Astrocyte of the spinal cord (primary cell): ENCODE measurements at places on chromosomes 3 and 15.

DNA sequence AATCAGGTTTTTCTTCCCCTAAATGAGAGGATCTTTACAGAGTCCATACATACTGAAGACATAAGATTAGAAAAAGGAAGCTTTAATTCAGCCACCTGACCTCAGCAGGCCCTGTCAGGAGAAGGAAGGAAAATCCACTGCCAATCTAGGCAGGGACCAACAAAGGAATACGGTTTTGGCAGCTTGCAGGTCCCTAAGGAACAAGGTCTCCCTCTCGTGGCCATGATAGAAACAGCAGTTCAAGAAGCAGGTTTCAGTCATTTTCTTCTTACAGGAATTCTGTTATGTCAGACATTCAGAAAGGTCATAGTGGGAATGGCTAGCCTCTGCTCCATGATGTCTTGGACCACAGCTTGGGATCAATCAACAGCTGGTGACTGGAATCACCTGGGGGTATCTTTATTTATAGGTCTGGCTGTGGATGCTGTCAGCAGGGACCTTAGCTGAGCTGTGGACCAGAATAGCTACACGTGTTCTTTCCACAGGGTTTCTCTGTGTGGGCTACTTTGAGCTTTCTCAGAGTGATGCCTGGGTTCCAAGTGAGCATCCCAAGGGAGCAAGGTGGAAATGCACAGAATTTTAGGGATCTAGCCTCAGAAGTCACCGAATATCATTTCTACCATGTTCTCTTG, 9.4 kb upstream of the CMSS1 start:
- peak; percentile 83 for DNase-seq

DNA sequence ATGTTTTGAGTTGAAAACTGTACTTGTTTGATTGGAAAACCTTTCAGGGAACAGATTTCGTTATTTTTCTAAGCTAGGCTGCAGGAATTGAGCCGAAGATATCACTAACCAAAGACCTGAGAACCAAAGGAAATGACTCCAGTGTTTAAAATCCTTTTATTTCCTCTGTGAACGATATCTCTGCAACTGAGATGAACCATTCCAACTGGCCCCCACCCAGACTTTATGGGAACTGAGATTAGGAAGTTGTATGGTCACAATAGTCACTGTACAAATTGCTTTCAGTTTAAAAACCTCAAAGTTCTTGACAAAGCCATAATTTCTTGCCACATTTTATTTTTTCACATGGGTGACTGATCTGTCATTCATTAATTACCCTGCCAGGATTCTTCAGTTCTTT, 232.4 kb downstream of the RBMS3 start:
- DNase-seq, result peak; percentile 18

DNA sequence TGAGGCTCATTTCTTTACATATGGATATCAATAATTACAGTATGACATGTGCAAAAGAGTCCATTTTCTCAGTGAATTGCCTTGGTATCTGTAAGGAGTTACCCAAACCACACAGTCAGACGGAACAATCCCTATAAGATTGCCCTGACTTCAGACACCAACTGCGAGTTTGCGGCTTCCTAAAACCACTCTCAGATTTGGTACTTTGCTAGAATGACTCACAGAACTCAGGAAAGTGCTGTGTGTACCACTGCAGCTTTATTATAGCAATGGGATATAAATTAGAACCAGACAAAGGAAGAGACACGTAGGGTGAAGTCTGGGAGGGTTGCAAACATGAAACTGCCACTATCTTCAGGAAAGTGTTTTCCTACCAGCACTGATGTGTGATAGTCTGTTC, 45.8 kb upstream of the ATP13A3 start:
- peak; percentile 60 for DNase-seq

- no peak for DNase-seq
Measured at GRCh38 chr3:161342629-161343028, 28.7 kb downstream of the SPTSSB start.

- DNase-seq, result no peak
Measured at GRCh38 chr3:178480274-178480673, 56.0 kb upstream of the KCNMB2 start.

GRCh38 chr3:159069091-159069490, 267.2 kb downstream of the MFSD1 start:
- no peak for DNase-seq

DNA sequence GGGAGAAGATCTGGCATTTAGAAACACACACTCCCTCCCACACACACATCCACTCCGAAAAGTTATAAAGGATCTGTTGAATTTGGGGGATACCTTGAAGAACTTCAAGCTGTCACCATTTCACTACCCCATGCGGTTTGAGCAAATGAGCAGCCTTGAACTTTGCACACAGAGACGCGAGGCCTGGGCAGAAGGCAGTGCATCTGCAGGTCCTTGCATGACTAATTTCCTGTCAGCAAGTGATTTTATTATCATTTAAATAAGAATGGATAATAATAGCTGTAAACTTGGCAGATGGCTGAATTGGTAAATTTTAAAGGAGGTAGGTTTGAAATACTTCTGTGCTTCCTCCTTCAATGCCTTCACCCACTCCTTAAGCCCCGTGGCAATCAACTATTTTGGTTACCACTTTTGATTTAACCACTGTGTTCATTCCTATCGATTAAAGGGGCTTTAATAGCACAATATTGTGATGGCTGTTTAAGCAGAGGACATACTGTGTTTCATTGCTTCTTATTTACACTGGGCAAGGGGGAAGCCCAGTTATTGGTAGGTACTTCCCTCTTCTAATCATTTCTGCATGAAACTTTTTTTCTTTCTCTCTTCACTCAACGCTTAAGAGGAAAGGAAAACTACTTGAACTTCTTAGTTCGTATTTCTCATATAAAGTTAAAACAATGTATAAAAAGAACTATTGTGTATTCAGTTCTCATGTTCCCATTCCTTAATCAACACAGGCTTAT, 108.1 kb downstream of the ROBO2 start:
- peak; percentile 5 for DNase-seq

- no peak for DNase-seq
Measured at GRCh38 chr3:158700559-158700958, 28.1 kb upstream of the LXN start.

GRCh38 chr3:71907996-71908395, 123.0 kb upstream of the PROK2 start:
- DNase-seq, result no peak

DNA sequence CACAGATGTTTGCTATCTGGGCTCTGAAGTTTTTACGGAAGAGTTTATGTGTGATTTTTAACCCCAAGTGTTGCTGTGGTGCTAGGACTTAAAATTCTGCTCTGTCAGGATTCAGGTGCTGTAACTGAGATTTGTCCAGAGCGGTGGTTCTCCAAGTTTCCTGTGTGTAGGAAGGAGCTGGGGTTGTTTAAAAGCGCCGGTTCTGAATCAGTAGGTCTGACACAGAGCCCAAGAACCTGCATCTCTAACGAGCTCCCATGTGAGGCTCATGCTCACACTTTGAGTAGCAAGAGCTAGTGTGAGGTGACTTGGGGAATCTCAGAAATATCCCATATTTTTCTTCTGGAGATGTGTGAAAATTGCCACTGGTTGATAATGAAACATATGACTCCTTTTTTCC, 325.5 kb downstream of the SATB1 start:
- DNase-seq, result peak; percentile 18

- DNase-seq, result no peak
Measured at GRCh38 chr15:86355801-86356200, 276.1 kb downstream of the AGBL1 start.

- no peak for DNase-seq
Measured at GRCh38 chr3:161406594-161407555, 35.6 kb upstream of the SPTSSB start.

DNA sequence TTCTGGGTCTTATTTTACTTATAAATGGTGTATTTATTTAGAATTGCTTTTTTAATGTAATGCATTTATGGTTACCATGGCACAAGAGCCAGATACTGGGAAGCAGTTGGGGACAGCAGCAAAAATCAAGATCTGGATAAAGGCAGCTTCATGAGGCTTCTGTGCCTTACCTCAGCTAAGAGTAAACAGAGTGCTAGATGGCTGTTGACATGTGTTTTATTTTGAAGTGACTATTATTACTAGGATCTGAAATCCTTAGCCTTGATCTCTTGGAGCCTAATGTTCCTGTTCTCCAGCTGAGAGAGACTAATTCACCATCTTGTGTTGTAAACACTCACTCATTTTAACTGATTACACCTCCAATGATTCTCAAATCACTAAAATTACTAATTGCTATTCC, 317.8 kb downstream of the LPP start:
- no peak for DNase-seq

DNA sequence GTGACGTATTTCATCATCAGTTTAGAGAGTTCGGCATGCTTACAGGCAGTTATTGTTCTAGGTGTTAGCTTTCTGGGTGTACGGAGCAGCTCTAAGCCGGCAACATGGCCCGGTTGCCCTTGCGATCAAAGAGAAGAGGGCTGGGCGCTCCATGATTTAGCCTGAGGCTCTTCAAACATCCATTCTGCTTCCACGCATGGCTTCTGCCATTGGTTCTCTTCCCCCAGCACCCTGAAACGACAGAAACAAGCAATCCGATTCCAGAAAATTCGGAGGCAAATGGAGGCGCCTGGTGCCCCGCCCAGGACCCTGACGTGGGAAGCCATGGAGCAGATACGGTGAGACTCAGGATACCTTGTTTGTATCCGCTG, 574 bp downstream of the NGRN start:
- DNase-seq, result no peak

DNA sequence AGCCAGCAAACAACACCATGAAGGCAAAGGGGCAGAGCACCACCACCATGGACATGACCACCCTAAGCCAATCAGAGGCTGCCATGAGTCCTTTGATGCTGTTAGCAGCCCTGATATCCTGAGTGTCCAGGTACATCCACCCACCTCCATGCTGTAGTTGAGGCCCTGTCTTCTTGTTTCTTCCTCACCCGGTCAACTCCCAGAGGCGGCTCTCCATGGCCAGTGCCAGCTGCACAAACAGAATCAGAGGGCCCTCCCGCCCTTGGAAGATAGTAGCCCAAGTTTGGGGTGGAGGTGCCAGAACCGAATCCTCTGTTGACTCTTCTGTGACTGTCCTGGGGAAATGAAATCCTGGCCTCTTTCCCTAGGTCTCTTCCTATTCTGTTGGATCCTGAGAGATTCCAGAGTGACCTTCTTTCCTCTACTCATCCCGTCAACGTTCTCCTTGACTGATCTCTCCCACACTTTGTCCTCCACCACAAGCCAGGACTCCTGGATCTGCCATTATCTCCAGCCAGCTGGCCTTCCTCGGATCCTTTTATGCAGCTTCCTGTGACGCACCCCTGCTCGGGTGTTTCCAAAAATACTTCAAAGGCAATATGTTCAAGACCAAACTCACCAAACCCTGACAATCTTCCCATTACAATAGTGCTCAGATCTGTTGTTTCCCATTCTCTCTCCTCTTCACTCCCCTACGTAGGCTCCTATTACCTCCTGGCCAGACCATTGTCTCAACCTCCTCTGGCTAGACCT, 45.4 kb upstream of the DLG1 start:
- DNase-seq, result no peak

- DNase-seq, result no peak
Measured at GRCh38 chr3:53253707-53254508, 1.9 kb downstream of the TKT start.

DNA sequence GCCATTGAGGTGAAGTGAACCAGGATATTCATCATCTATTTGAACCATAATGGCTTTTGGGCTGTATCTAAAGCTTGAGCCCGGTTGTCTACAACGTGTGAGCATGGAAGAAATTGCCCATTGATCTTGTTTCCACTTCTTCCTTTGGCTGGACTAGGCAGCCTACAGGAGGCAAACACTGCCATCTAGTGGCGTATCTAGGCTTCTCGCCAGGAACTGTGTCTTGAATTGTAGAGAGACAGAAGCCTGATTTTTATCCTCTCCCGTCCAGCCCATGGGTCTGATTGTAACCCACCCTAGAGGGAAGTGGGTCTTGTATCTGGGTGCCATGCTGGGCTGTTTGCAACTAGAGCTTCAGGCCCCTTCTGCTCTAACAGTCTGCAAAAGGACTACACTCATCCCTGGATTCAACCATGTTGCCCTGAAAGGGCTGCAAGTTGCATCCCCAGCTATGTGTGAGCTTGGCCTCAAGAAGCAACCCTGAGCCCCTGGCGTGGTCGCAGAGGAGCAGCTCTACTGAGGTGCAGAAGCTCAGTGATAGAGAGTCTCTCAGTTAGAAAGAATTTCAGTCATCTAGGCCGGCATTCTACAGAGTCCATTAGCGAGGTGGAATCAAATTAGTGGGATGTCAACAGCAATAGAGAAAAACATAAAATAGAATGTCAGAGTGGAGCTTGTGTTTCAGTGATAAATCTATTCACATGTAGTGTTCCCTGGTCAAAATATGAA, 170.2 kb upstream of the UMPS start:
- DNase-seq, result peak; percentile 86

DNA sequence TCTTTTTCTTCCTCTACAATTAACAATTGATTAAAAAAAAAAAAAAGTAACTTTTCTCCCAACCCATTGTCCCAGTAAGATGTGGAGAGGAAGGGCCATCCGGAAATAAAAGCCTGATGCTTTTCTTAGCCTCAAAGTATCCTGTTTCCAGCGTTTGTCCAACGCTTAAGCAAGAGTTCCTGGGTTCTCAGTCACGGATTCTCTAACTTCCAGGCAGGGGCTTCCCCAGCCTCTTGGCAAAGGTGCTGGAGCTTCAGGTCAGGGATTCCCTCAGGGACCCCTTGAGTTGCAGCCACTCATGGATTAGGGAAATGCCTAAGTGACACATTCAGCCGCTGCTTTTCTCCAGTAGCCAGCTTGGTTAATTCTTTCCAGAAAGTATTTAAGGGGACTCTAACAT, 22.3 kb upstream of the C2CD4B start:
- DNase-seq, result no peak

DNA sequence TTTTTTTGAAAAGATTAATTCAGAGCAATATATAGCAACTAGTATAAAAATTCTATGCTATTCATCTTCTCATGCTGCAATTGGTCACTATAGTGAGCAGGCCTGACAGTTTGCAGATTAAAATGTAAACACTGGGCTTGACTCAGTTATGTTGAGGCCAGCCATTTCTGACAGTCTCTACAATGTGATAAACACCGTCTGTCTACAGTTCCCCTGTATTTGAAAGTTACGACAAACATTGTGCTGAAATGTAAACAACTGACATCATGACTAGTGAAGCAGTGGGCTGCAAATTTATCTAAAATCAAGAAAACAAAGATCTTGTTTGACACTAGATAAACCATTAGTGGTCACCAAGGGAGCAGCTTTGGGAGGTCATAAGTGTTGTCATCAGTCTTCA, 197.4 kb downstream of the ISL2 start:
- DNase-seq, result no peak

GRCh38 chr3:157913741-157914150, 192.5 kb downstream of the SHOX2 start:
- no peak for DNase-seq

- DNase-seq, result no peak
Measured at GRCh38 chr3:194888916-194889315, 203.2 kb downstream of the FAM43A start.
